ENCODE measurements at places on chromosomes 11 and 22. TPM values are rescaled to one million over a fixed set of nuclear protein-coding genes. Genes with fewer than 3 reads are reported as not detected.

TTC36 gene
- not detected for total RNA-seq

TEAD1 gene
- 45.9 TPM for total RNA-seq

TMPRSS13 gene
- total RNA-seq = not detected

PRG3 gene
- total RNA-seq = not detected

VSIG10L2 gene
- not detected for total RNA-seq

ME3 gene
- total RNA-seq = 15.8 TPM

SAA4 gene
- total RNA-seq = not detected

OR5D18 gene
- total RNA-seq = not detected

CADM1 gene
- total RNA-seq = 17.8 TPM

CCDC188 gene
- total RNA-seq = not detected

TM7SF2 gene
- total RNA-seq = 4.6 TPM

GAL3ST3 gene
- not detected for total RNA-seq

C22orf15 gene
- total RNA-seq = not detected

UBQLN3 gene
- total RNA-seq = not detected

C11orf91 gene
- 0.85 TPM for total RNA-seq

DRICH1 gene
- 0.36 TPM for total RNA-seq
